RWPE2 (cell line): ENCODE measurements at places on chromosomes 4 and X.

DNA sequence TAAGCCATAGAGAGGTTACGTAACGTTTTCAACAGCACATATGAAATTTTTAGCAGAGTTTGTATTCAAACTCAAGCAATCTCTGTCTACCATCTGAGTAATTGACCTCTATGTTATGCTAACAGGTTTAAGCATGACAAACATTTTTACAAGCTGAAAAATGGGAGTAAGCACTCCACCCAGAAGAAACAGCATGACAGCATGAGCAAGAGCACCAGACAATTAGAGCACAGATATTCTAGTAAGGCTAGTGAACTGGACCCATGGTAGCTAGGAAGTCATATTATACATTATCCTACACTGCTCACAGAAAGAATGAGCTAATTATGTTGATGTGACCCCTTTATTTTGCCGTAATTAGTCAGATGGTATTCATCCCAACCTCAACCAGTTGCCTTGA lies 200.5 kb downstream of the PABPC4L start:
- DNase-seq = no peak

DNA sequence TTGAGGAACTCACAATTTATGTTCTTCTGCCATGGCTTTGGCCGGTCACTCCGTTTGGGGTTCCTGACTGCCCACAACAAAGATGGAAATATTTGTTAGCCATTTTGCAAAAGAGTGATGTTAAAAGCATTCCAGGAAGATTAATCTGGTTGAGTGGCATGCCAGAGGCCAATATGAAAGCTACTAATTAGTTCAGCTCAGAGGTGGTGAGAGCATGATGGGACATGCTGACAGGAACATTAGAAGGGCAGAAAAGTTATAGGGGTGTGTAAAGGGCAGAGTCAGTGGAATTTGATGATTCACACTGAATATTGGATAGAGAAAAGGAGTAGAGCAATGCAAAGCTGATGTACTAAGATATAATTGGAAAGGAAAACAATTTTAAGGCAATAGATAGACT lies 94.4 kb downstream of the TLL1 start:
- DNase-seq = no peak

DNA sequence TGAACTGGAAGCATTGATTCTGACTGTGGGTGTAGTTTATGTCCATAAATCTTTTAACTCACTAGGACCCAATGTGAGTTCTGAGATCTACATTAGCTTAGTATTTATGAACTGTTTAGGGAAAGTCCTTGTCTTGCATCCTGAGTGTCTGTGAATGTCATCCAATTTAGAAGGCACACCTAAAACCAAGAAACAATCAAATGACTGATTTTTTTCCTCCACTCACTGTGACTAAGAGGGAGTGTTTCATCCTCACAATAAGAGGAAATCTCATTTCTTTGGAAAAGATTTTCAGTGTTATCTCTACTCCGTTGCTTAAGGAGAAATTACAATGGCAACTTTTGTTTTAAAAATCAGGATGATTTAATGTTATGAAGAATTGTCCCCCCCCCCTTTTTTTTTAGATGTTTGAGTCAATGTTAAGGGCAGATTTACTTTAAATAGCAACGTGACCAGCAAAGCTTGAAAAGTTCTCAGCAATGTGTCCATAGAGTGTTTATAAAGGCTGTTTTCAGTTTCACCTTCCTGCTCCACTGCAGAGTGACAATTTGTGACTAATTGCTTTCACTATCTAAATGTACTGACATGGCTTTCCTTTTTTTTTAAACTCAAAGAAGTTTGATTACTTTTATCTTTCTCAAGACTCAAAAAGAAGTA lies 173.0 kb downstream of the SPCS3 start:
- DNase-seq = no peak

- no peak for DNase-seq
Observed at GRCh38 chr4:17109126-17109525, 210.7 kb upstream of the LDB2 start.

DNA sequence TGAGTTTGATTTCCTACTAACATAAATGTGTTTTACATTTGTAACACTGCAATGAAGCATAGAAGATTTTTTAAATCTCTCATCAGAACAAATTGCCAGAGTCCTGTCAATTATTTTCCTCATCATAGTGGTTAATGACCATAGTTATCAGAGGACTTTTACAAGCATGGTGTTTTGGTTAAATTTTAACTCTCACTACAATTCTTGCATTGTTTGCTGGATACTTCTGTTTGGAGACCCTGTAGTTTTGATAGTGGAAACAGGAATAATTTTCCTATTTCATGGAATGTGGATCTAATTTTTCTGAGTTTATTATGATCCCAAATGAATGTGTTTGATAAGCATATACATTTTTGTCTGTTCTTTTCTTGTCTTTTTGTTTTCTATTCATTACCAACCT lies 16.8 kb downstream of the NIPAL1 start:
- DNase-seq = no peak

GRCh38 chr4:155667568-155668511 lies 1.2 kb downstream of the GUCY1A1 start:
- DNase-seq = no peak

- peak; percentile 66 for DNase-seq
Observed at GRCh38 chr4:124641715-124642381, 70.7 kb downstream of the ANKRD50 start.

GRCh38 chr4:41141900-41142299 lies 72.4 kb downstream of the APBB2 start:
- DNase-seq = no peak

DNA sequence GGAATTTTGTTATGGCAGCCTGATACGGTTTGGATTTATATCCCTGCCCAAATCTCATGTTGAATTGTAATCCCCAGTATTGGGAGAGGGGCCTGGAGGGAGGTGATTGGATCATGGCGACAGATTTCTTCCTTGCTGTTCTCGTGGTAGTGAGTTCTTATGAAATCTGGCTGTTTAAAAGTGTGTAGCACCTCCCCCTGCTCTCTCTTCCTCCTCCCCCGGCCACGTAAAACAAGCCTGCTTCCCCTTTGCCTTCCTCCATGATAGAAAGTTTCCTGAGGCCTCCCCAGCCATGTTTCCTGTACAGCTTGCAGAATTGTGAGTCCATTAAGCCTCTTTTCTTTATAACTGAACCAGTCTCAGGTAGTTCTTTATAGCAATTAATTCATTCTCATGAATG lies 37.9 kb downstream of the SUPT20HL2 start:
- DNase-seq = no peak

- no peak for DNase-seq
Observed at GRCh38 chr4:73415807-73416238, 11.7 kb downstream of the ALB start.

- DNase-seq = no peak
Observed at GRCh38 chr4:40280586-40280985, 54.5 kb upstream of the CHRNA9 start.

GRCh38 chr4:156596706-156597329 lies 374.8 kb downstream of the PDGFC start:
- no peak for DNase-seq

DNA sequence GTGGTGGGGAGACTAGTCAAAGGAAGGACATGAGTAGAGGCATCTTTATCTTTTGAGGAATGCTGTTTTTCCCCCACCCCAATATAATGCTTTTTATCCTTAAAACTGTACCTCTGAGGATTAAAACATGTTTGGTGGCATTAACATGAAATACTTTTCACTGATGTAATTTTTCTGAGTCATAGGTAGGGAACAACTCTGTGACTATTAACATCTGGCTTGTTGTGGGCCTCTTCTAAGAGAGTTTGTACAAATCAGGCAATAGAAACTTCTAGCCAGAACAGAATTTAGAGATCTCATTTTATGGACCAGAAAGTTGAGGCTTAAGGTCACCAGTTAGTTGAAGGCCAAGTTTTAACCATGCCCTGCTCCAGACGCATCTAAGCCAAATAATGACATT lies 207.6 kb downstream of the SOX3 start:
- no peak for DNase-seq

DNA sequence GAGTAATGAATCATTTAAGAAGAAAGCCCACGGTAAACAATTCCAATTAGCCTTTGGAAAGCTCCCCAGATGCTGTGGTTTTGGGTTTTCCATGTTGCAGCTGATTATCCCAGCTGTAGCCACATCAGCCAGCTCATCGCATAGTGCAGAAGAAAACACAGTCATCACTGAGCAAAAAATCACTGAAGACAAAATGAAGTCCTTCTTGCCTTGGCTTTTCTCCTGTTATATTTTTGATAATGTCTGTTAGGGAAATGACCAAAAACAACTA lies 193.0 kb upstream of the C1QTNF7 start:
- DNase-seq = no peak

- no peak for DNase-seq
Observed at GRCh38 chr4:138400543-138400942, 158.4 kb upstream of the SLC7A11 start.

GRCh38 chr4:159689526-159689925 lies 586.6 kb downstream of the RAPGEF2 start:
- no peak for DNase-seq

DNA sequence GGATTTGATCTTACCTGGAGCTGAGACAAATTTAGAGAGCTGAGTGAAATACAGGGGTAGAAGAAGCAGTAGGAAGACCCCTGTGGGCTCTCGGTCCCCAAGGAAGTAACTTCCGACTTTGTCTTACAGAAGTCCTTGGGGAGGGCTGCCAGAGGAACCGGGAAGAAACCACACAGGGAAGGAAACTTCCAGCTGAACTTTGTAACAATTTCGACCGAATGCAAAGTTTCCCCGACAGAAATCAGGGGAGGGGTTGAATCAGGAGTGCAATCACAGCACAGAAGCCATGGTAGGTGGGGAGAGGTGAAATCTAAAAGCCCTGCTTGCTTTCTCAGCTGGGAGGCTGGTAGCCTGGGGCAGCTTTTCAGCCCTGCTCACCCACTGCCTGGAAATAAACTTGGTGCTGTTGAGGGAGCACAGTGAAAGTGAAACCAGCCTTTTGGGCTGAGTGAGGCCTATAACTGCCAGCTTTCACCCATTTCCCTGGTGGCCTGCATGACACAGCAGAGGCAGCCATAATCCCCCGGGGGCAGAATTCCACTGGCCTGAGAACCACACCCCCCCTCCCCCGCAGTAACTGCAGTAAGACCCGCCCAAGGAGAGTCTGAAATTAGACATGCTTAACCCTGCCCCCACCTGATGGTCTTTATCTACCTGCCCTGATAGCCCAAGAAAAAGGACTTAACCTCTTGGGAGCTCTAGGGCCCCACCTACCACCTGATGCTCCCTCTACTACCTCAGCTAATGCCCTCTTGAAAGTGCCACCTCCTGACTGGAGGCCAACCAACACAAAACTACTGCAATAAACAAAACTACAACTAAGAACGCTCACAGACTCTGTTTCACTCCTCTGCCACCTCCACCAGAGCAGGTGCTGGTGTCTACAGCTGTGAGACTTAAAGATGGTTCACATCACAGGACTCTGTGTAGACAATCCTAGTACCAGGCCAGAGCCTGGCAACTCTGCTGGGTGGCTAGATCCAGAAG lies 248.2 kb downstream of the PARM1 start:
- DNase-seq = no peak

- DNase-seq = no peak
Observed at GRCh38 chrX:136214551-136214950, 36.6 kb downstream of the MAP7D3 start.

DNA sequence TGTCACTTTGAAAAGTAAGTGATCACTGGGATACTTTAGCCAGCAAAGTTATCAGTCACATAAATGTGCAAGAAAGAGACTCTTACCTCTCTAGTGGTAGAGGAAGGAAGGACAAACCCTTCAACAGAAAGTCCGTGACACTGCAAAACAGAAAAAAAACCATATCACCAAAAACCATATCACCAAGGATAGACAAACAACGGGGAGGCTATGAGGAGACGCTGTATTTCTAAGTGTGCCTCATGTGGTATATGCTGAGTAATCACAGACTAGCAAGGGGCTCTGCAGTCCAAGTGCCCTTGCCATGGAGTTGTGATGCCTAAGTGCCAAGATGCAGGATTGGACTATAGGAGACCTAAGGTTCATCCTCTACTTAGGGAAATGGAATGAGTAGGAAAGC lies 11.5 kb upstream of the HDAC8 start:
- DNase-seq = no peak

DNA sequence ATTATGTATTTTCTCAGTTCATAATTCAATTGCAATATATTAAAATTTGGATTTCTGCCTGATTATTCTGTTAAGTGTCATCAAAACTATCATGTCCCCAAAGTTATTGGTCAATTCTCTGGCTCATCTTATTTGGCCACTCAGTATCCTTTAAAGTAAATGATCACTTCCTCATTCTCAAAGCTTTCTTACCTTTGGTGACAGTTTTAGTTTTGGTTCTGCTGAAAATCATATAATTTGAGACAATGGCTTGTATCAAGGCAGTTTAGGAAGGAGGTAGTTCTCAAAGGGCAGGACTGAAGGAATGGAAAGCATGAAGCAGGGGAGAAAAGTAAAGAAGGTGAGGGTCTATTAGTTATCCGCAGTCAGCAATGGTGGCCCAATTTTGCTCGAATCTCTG lies 1832.1 kb downstream of the ARAP2 start:
- DNase-seq = no peak

DNA sequence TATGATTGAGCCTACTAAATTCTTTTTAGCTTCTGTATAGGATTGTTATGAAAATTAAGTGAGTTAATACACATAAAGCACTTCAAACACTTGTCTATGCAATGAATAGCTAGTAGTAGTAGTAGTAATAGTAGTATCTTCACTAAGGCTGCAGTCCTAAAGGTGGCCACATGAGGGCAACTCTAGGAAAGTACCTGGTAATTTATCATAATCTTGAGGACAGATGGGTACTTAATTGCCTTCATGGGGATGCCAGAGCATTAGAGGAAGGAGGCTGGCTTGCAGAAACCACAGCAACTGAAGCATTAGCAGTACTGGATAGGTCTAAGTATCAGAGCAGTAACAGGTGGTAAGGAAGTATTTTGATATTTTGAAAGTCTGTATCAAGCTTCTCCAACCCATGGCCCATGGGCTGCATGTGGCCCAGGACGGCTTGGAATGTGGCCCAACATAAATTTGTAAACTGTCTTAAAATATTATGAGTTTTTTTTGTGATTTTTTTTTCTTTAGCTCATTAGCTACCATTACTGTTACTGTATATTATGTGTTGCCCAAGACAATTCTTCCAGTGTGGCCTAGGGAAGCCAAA lies 17.3 kb downstream of the NIPAL1 start:
- no peak for DNase-seq

DNA sequence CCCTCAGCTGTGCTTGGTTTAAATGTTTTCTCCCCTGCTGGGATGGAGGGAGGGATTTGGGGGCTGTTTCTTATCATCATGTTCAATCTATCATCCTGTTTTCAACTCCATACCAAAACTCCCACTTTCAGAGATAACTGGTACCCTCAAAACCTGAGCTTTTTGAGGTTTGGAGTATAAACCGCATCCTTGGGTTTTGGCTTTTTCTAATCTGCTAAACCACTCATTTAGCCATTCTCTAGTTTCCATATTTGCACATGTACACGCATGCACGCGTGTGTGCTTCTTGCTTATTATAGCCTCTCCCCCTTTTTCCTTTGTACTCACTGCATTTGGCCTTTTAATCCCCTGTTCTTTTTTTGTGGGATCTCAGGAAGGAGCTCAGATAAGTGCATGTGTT lies 116.7 kb upstream of the TEX13D start:
- DNase-seq = no peak
